Activated naive CD4-positive, alpha-beta T cell treated with Interleukin-2 at 50 U/mL for 16 hours (primary cell): ENCODE measurements at places on chromosomes 7 and 10.

GRCh38 chr10:132572545-132572937 is 35.0 kb downstream of the INPP5A start:
- DNase-seq, result no peak

- no peak for DNase-seq
These were observed 185.0 kb downstream of the TCF7L2 start for GRCh38 chr10:113135025-113135424.

GRCh38 chr10:52573347-52573746 is 199.2 kb downstream of the MBL2 start:
- no peak for DNase-seq

- DNase-seq, result no peak
These were observed 29.6 kb upstream of the AKR1C2 start for GRCh38 chr10:5033061-5033778.

DNA sequence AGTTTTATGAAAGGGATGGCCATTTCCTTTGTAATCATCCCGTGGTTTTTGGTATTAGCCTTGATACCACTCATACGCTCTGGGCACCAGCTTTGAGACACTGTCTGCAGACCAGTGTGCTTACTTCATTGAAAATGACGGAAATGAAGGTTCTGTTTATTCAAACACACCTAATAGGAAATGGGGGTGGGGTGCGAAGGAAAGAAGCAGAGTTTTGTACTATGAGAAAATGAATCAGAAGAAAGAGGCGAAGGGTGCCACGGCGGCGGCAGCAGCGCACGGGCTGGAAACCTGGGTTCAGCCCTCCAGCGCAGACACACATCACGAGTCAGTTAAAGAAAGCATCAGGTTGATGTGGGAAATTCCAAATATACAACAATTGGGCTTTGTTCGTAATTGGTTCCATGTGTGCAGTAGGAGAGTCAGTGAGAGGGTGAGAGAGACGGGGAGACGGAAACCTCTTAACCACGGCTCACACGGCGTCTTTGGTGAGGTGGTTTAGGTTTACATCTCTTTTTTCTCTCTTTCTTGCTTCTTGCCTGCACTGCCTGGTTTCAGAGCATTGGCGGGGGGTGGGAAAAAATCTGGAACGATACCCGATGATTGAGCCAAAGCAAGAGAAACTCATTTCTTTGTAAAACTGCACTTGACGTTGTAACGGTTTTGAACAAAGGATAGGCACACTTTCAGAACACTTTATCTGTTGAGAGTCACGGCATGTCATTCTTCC is 321.2 kb downstream of the FRMD4A start:
- peak; percentile 80 for DNase-seq

- no peak for DNase-seq
These were observed 614.7 kb downstream of the PARD3 start for GRCh38 chr10:34200355-34200901.

GRCh38 chr10:118926903-118927302 is 102.6 kb upstream of the NANOS1 start:
- DNase-seq, result no peak
